ENCODE measurements at places on chromosomes 1 and 21.

- DNase-seq = peak; percentile 35
Measured at GRCh38 chr1:35573198-35574124, at the start of gene TFAP2E. TSS of gene TFAP2E (plus strand) at chr1:35573314. CDS start at chr1:35573578, 264 bp downstream.

- DNase-seq = no peak
Measured at GRCh38 chr1:226779561-226779960, 40.5 kb upstream of the ITPKB start.

GRCh38 chr1:6854166-6854565 lies 68.9 kb downstream of the CAMTA1 start:
- DNase-seq = no peak

- DNase-seq = no peak
Measured at GRCh38 chr1:53807916-53808315, 30.2 kb downstream of the NDC1 start.

DNA sequence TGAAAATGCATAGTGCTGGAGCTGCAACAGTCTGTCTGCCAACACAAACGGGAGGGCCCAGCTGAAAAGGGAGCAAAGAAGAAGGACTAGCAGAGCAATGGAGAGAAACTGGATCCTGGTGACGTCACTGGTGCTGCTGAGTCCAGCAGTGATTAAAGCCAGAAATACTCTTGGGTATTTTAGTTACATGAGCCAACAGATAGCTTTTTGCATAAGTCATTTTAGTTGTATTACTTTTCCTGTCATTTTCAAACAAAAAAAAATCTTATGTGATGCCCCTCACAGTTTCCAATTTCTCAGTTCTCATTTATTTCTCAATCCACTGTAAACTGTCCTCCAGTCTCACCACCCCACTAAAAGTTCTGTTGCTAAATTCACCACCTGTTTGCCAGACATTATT lies 38.7 kb upstream of the NEK7 start:
- no peak for DNase-seq

DNA sequence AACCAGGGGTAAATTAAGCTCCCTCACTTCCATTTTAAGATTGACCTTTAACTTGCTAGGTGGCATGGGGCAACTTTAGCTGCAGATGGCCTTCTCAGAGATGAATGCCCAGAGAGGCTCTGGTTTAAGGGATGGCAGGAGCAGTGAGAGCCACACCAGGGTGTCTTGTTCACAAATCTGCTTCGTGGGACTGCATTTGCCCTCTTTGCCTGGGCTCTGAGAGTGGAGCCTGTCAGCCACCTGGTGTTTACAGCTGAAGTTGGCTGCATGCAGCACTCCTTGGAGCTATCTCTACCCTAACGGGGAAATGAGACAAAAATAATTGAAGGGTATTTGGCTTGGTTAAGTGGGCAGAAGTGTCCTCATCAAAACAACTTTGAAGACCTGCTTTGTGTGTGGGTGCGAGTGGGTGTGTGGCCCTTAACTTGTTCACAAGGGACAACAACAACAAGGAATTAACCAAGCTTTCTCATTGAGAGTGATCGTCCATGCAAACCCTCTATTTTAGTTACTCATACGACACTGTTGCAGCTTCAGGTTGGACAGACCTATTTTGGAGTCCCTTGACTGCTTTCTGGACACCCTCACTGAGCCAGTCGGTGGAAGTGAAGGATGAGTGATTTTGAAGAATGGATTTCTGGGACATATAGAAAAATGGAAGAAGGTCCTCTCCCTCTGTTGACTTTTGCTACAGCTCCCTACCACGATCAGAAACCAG lies 29.8 kb downstream of the PGM1 start:
- DNase-seq = no peak

DNA sequence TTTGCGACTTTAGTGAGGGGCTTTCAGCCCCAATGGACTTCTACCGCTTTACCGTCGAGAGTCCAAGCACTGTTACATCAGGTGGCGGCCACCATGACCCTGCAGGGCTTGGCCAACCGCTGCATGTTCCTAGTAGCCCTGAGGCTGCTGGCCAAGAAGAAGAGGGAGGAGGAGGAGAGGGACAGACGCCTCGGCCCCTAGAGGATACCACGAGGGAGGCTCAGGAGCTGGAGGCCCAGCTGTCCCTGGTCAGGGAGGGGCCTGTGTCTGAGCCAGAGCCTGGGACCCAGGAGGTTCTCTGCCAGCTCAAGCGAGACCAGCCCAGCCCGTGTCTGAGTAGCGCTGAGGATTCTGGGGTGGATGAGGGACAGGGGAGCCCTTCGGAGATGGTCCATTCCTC lies 8.6 kb upstream of the SLC25A34 start:
- DNase-seq = no peak

DNA sequence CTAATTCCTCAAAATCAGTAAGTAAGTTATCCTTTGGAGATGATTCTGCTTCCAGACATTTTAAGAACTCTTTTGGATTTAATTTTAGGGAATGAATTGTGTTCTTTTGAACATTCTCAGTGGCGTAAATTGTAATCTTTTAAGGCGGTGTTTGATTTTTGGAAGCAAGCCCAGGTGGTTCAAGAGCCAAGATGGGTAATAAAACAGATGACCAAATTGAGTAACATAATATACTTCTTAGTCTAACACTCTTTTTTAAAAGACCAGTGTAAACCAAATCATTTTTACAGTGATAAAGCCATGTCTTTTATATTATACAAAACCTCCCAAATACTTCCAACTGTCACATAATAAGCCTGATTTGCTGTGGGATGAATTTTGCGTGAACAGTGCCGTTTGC lies 133.8 kb downstream of the LRRC40 start:
- no peak for DNase-seq

DNA sequence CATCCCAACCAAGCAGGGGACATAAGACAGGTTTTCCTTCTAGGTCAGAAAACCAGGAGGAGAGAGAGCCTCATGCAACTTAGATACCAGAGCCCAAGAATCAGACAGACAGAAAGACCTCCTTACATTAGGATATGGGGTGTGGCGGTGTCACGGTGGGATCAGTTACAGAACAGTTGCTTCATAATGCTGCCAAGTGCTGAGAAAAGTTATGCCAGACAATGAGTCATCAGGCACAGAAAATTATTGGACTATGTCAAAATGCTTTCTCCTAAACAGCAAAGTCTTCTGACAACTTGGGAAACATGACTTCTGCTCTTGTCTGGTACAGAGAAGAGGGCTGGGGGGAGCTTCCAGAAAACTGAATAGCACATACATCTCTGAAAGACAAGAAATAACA lies 1120.2 kb upstream of the TMPRSS15 start:
- no peak for DNase-seq

DNA sequence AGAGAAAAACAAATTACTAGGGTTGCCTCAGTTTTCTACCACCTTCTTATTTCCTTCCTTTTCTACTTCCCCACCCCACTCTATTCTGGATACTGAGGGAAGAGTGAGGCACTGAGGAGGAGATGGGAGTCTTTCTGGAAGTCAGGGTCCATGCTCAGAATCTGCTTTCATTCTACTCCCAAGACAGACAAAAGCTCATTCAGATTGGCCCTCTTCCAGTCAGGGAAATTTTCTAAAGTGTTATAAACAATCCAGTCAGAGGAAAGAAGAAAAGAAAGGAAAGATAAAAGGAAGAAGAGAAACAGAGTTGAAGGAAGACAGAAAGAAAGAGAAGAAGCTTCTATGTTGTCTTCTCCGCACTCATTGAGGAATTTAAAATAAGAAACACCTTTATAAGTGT lies 228.6 kb downstream of the COP1 start:
- no peak for DNase-seq

GRCh38 chr1:16187748-16188401 lies 24.6 kb downstream of the ARHGEF19 start:
- peak; percentile 37 for DNase-seq

DNA sequence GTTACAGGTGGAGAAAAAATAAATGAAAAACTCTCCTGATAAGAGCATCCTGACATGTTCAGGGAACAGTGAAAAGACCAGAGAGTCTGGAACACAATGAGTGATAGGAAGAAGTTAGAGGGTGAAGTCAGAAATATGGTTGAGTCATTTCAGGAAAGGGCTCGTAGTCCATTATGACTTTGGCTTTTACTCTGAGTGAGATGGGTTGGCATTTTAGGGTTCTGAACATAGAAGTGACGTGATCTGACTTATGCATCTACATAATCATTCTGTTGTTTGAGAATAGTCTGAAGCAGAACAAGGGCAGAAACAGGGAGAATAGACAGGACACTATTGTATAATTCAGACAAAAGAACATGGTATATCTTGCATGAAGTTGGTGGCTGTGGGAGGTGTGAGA lies 5.8 kb downstream of the HMCN1 start:
- DNase-seq = no peak

DNA sequence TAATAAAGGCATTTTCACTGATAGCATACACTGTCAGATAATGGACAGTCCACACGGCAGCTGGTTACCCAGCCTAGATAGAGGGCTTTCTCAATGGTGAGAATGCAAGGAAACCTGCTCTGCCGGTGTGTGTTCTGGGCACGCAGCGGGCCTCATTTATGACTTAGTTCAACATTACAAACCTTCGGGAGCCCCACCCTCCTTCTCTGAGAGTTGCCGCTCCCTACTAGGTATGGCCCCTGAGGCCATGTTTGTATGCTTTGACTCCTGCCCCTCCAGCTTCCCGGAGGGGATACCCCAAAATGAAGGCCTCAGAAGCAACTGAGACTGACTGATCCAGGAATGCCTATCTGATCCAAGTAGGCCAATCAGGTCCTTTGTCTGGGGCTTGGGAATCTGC lies 17.2 kb upstream of the FABP3 start:
- no peak for DNase-seq

- no peak for DNase-seq
Measured at GRCh38 chr1:34785875-34786470, 5.0 kb downstream of the GJB3 start.

GRCh38 chr1:73782901-73783300 lies 415.1 kb downstream of the LRRIQ3 start:
- no peak for DNase-seq

Measured in hypothalamus (tissue), 51 donors.